ENCODE measurements at places on chromosomes 11 and 22.

GRCh38 chr11:73413256-73413655 lies 37.1 kb downstream of the RELT start:
- DNase-seq: no peak

GRCh38 chr11:129767827-129768226 lies 47.8 kb upstream of the TMEM45B start:
- DNase-seq: no peak

DNA sequence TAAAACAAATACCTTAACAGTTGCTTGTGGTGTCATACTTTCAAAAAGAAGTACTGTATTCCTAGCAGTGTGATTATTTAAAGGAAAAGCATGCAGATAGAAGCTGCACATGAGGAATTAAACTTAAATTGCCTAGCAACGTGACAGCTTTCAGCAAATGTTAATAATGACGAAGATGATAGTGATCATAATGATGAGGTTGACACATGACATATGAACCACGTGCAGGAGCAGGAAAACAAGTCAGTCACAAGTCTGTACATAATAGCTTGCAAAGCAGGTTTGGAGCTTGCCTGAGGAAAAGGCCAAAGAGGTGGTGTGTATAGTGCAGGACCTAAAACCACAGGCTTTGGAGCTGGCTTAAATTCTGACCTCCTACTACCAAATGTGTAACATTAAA lies 30.6 kb upstream of the PIK3C2A start:
- DNase-seq: no peak

- DNase-seq: no peak
Observed at GRCh38 chr11:45211732-45212131, 65.3 kb downstream of the PRDM11 start.

DNA sequence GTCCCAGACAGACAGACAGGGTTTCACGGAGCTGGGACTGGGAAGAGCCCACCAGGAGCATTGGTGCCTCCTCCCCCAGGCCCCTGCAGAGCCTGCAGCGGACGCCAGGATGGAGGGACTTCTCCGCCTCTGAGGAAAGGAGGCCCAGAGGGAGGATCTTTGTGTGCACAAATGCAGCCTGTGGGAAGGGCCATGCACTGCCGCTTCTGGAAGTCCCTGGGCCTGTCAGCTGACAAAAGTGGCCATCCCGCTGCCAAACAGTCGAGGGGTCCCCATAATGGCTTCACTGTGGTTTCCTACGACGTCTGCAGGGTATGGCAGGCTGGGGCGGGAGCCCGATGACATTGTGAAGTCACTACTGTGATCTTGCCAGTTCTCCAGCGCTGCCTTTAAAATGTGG lies 73.8 kb downstream of the TP53I11 start:
- DNase-seq: no peak

DNA sequence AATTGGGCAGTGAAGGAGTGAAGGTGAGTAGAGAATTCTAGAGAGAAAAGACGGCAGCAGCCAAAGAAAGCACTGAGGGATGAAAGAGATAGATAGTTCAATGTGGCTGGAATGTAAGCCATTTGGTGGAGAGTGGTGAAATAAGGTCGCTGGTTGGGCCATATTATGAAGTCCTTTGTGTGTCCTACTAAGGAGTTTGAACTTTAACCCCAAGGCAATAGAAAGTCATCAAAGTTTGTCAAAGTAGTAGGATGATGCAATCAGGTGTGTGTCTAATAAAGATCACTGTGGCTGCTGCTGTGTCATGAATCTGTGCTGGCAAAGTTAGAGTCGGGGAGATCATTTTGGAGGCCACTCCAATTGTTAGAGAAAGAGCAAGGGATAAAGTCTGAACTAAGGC lies 18.7 kb downstream of the RNF121 start:
- no peak for DNase-seq

GRCh38 chr11:69209421-69210309 lies 53.9 kb downstream of the SMIM38 start:
- DNase-seq: no peak

DNA sequence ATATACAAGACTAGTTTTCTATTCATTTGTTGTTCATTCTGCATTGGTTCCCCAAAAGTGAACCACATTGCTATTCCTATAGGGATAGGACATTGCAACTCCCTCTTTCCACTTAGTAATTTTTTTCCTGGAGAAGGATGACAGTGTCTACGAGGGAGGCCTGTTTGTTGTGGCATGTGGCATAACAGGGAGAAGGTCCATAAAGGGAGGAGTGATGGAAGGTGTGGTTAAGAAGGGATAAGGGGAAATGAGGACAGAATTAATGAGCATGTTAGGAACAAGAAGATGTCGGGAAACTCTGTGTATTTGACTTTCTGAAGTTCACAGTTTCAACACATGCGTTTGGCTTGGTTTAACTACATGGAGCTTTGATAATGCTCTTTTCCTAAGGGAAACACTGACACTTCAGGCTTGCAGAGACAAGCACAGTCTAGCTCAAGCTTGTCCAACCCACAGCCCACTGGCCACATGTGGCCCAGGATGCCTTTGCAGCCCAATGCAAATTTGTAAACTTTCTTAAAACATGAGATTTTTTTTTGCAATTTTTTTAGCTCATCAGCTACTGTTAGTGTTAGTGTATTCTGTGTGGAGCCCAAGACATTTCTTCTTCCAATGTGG lies 149.7 kb downstream of the TRPC6 start:
- DNase-seq: no peak

DNA sequence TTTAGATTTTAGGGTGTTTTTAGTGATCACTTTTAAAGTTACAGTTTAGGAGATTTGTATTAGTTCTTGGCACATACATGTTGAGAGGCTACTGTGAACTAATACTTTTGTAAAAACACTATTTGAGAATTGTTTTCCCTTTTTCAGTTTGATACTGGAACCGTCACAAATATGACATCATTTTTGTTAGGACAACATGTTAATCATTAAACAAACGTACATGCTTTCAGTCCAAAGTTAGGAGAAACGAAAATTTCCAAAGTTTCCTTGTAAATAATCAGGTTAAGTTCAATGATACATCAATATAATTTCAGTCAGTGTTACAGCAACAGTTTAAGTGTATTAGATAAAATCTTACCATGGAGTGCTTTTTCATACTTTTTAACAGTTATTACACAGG lies 53.1 kb downstream of the SPECC1L start:
- no peak for DNase-seq

GRCh38 chr11:75165721-75166120 lies 14.8 kb downstream of the SLCO2B1 start:
- no peak for DNase-seq

DNA sequence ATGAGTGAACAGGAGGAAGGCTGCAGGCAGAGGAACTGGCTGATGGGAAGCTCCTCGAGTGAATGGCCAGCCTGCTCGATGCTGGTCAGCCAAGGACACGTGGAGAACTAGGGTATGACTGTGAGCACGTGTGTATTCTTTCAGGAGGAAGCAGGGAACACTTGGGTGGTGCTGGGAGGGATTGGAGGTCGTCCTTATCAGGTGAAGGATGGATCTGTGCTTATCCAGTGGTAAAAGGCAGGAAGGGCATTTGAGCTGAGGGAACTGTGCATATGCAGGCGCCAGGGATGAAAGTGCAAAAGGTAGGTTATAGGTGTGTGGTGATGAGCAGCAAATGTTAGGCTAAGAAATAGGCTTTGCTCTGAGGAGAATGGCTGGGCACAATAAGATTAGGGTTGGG lies 9.7 kb upstream of the SLCO2B1 start:
- DNase-seq: no peak

DNA sequence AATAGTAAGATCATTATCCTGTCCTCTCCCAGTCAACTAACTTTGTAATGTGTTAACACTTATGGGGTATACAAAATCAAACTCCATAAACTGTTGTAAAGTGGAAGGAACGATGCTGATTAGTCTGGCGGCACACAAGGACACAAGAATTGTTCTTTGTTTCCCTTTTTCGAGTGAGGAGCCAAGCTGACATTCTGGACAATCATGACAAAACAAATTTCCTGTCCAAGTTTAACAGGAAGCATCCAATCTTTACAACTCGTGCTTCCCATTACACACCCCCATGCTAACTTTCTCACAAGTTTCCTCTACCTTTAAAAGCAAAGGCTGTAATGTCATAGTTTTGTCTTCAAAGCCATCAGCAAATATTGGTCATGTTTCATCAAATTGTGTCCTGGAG lies 20.4 kb upstream of the LDLRAD3 start:
- DNase-seq: no peak

- no peak for DNase-seq
Observed at GRCh38 chr11:27625347-27625912, 74.8 kb downstream of the BDNF start.

DNA sequence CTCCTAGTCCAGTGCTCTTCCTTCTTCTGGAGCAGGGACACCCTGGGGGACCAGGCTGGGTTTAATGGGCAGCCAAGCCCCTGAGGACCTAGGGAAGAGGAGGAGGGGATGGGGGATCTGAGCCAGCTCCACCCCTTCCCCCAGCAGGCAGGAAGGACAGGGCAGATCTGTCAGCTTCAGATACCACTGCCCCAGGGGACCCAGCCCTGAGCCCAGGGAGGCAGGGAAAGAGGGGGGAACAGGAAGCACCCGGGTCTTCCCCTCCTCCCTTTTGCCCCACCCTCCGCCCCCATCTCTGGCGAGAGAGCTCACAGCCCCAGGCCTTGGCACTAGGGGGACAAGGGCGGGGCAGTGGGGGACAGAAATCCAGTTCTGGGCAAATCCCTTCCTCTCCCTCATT lies 11.7 kb upstream of the SOX10 start:
- DNase-seq: no peak

DNA sequence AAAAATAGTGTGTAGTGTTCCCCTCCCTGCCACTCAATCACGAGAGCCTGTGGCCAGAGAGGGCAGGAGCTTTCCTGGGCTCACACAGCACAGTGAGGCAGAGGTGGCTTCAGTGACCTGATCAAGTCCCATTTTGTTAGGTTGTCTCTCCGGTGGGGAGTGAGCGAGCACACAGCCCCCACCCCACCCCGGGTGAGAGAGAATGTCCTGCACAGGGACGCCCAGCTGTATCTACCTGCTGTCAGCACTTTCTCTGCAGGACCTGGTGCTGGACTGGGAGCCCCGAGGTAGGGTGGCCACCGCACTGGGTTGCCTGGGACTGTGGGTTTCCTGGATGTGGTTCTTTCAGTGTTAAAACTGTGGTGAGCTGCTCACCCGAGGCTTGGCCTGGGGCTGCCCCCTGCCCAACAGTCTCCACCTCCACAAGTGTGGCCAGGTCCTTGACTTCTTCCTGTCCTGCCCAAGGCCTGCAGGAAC lies 6.1 kb downstream of the CAPN5 start:
- DNase-seq: peak; percentile 67

DNA sequence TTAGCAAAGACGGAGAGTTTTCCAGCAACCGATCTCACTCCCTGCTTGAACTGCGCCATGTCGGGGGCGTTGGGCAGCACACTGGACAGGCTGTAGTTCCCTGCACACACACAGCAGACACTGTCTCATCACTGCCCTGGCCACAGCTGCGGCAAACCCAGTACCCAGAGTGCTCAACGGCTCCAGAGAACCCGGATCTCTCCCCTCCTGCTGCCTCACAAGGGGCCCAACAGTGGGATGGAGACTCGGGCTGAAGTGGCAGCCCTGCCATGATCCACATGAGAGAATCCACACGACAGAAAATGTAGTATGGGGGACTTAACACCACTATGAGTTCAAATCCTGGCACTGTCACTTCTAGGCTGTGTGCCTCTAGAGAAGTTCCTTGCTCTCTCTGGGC lies 58.0 kb downstream of the ARFGAP3 start:
- no peak for DNase-seq

DNA sequence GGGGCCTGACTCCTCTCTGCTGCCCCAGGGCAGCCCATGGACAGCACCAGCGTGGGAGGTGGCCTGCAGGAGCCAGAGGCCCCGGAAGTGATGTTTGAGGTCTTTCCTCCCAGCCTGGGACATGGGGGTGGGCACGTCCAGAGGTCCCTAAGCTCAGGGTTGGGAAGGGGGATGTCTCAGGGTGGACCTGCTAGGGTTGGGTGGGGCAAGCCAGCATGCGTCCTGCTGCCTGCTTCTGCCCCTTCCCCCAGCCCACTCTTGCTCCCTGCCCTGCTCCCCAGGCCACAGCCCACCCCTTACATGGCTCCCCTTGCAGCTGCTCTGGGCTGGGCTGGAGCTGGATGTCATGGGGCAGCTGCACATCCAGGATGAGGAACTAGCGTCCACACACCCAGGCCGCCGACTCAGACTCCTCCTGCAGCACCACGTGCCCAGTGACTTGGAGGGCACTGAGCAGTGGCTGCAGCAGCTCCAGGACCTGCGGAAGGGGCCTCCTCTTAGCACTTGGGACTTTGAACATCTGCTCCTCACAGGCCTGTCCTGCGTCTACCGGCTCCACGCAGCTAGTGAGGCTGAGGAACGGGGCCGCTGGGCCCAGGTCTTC lies 1.3 kb downstream of the FAM180B start:
- DNase-seq: no peak

GRCh38 chr22:37069719-37070118 lies 18.2 kb downstream of the KCTD17 start:
- no peak for DNase-seq

GRCh38 chr22:48864748-48865147 lies 962.9 kb downstream of the BRD1 start:
- no peak for DNase-seq

DNA sequence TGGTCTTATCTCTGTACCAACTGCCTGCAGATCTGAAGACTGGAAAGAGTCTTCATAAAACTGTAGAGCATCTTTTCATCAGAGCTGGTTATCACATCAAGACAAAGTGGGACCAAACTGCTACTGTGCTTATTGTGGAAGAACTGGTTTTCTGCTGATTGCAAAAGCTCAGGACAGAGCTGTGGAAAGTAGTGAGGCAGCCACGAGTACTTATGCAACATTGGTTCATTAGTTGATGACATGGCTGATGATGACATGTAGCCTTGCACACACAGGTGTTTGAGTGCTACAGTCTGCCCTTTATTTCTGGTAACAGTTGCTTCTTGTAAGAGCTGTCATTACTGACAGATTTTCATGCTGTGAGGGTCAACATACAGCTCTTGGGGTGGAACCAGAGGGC lies 185.4 kb upstream of the GUCY1A2 start:
- no peak for DNase-seq

DNA sequence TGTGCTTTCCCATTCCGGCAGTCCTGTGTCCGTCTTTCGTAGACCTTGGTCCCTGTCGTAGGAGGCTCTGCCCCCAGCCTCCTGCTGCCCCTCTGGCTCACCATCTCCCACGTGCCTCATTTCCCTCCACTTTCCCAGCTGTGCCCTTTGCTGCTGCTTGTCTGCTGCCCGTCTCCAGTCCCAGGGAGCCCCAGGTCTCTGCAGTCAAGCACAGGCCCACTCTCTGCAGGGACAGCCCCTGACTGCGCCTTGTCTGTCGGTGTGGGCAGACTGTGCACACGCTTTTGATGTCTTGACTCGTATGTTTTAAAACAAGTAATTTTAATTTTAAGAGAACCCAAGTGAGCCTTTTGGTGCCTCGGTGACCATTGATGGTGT lies 12.4 kb downstream of the DGCR8 start:
- DNase-seq: no peak

DNA sequence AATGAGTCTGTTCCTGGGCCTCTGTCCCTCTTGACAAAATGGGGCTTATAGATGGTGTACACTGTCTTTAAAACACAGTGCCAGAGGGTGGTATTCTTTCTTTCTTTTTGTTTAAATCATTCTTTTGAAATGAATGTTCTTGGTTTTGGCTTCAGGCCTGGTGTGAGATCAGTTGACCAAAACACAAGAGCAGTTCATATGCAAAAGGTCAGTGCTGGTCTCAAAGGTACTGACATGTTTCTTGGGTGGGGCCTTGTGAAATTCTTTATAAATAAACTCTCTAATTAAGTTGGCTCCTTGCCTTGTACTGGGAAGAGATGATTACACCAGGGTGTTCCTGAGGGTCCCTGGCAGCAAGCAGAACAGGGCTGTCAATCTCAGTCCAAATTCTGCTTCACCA lies 110.0 kb downstream of the FBXO7 start:
- DNase-seq: no peak

Measured in NK-92 treated with Interleukin-12 subunit alpha and Interleukin-12 subunit beta, amount 100 ng/mL, for 24 hours (cell line).